ENCODE measurements at places on chromosomes 3 and 15.
A peak's percentile ranks its signal among the peaks of the same experiment; 100 is the strongest.

GRCh38 chr3:12155828-12156227 lies 2.9 kb downstream of the TIMP4 start:
- H3K27me3 ChIP-seq: peaks cover 21% of the 10 kb centered on the region
- no peak overlapping the region for H3K4me3 ChIP-seq
- no peak for DNase-seq
- no peak overlapping the region for H3K27ac ChIP-seq
- no peaks in the 10 kb centered on the region for H3K4me1 ChIP-seq
- H3K36me3 ChIP-seq: no peaks in the 10 kb centered on the region

DNA sequence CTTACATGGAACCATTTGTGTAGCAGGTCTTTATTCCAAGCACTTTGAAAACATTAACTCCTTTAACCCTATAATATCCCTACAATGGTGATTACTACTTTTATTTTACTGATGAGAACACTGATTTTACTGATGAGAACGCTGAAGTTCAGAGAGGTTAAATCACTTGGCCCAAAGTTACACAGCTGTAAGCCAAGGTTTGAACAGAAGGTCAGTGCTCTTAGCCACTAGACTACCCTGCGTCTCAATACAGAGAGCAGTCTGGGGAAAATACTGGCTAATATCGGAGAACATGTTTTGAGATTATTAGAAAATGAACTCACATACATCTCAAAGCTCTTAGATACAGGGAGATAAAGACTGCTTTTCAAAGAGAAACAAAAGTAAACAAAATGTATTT lies 827.2 kb downstream of the FHIT start:
- no peak overlapping the region for H3K27ac ChIP-seq
- H3K36me3 ChIP-seq: no peaks in the 10 kb centered on the region
- no peaks in the 10 kb centered on the region for H3K4me1 ChIP-seq
- no peak overlapping the region for H3K4me3 ChIP-seq
- no peaks in the 10 kb centered on the region for H3K27me3 ChIP-seq

DNA sequence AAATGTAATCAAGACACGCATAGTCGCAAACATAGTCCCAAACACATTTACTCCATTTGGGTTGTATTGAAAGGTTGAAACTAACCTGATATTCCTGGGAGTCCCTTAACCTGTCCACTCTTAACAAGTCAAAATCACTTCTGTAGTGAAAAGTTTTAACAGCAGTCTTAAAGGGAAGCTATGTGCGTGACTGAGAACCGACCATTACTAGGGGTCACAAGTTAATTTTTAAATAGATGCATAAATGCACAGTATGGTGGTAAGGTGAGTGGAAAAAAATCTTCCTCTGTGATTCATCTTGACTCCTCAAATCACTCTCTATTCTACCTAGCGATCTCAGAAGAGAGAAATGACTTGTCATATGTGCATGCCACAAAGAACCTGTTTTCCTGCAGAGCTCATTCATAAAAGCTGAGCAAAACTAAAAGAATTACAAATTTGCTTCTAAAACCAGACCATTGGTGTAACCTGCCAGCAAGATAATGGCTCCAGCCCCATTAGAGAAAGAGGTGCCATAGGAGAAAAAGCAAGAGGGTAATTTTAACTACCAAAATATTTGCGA lies 4.8 kb downstream of the GPR15 start:
- no peak for DNase-seq
- H3K4me3 ChIP-seq: peak overlapping the region; percentile 66
- H3K27me3 ChIP-seq: no peaks in the 10 kb centered on the region
- peaks cover 58% of the 10 kb centered on the region for H3K4me1 ChIP-seq
- H3K27ac ChIP-seq: peak overlapping the region; percentile 87
- peaks cover 45% of the 10 kb centered on the region for H3K36me3 ChIP-seq

DNA sequence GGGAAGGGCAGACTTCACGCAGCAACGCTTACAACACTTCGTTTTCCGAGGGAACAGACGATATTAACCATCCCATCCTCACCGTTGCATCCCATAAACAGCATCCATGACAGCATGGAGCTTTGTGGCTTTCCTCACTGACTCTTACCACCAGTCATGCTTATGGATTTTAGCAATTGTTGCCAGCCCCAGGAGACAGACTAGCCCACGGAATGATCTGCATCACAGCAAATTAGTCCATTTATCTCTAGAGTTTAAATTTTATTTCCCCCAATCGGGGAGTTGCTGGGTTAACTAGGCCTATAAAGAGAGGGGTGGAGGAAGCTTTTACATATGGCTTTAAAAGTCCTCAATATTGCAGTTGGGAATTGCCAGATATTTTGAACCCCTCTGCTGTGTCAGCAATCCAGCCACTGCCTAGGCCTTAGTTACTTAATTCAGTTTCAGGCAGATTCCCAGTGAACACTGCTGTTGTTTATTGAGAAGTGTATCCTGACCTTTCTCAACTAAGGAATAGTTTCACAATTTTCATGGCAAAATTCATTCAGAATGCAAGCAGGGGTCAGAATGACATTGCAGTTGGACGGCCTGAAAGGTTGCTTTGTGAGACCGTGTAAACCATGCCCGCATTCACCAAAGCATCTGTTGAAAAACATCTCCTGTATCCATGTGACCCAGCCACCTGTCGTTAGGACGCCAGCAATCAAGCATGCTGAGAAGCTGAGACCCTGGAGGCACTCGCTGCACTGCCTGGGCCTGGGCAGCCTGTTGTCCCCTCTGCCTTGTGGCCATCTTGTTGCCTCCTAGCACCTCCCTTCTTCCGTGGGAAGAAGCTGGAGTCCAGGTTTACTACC lies 397.4 kb upstream of the TPM1 start:
- no peak overlapping the region for H3K4me3 ChIP-seq
- no peak overlapping the region for H3K27ac ChIP-seq
- DNase-seq: no peak
- peaks cover 16% of the 10 kb centered on the region for H3K4me1 ChIP-seq
- peaks cover 3% of the 10 kb centered on the region for H3K27me3 ChIP-seq

- no peaks in the 10 kb centered on the region for H3K4me1 ChIP-seq
- DNase-seq: no peak
- H3K36me3 ChIP-seq: no peaks in the 10 kb centered on the region
- H3K27me3 ChIP-seq: no peaks in the 10 kb centered on the region
These were observed 60.4 kb upstream of the SLITRK3 start for GRCh38 chr3:165256554-165257065.

DNA sequence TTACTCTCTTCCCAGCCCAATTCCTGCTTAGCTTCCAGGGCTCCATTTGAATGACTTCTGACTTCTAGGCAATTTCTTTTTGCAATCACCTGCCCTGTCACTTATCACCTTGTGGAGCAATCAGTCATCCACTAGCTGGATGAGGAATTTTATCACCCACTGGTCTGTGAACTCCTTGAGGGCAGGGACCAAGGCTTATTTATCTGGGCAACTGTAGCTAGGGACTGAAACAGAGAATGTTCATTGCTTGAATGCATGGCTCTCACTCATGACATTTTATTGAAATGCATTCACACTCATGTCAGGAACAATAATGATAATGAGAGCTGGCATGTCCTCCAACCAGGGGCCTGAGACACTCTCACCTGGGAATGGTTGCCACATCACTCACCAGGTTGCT lies 15.5 kb downstream of the TNFAIP8L3 start:
- H3K4me1 ChIP-seq: peaks cover 27% of the 10 kb centered on the region
- no peak overlapping the region for H3K27ac ChIP-seq
- H3K4me3 ChIP-seq: no peak overlapping the region
- no peak for DNase-seq

GRCh38 chr15:89971592-89971997 lies 29.5 kb upstream of the ZNF710 start:
- H3K4me1 ChIP-seq: no peaks in the 10 kb centered on the region
- no peak overlapping the region for H3K27ac ChIP-seq
- DNase-seq: peak; percentile 61
- no peaks in the 10 kb centered on the region for H3K36me3 ChIP-seq
- H3K4me3 ChIP-seq: no peak overlapping the region

DNA sequence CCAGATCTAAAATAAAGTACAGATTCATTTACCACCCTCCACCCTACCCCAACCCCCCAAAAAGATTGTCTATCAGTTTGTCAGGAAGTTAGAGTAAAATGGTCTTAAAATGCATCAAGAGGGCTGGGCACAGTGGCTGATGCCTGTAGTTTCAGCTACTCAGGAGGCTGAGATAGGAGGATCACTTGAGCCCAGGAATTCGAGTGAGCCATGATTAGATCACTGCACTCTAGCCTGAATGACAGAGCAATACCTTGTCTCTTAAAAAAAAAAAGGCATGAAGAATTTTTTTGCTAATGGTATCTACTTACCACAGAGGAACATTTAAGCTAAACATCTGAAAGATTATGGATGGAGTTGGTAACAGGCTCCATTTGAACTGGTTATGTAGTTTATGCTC lies 71.0 kb downstream of the RBM6 start:
- no peak overlapping the region for H3K4me3 ChIP-seq
- peaks cover 1% of the 10 kb centered on the region for H3K4me1 ChIP-seq
- peaks cover 23% of the 10 kb centered on the region for H3K36me3 ChIP-seq
- H3K27me3 ChIP-seq: no peaks in the 10 kb centered on the region
- no peak overlapping the region for H3K27ac ChIP-seq
- no peak for DNase-seq

GRCh38 chr3:33915796-33916546 lies 117.5 kb downstream of the PDCD6IP start:
- DNase-seq: no peak
- no peaks in the 10 kb centered on the region for H3K36me3 ChIP-seq
- H3K27ac ChIP-seq: no peak overlapping the region
- no peak overlapping the region for H3K4me3 ChIP-seq

GRCh38 chr15:83653639-83654378 lies at the start of gene ADAMTSL3:
Gene ADAMTSL3, plus strand, starts transcription at chr15:83654123. Its CDS starts 1,639 bp downstream, at chr15:83655762.
- H3K27ac ChIP-seq: no peak within 1 kb of the TSS
- no peak within 1 kb of the TSS for H3K4me3 ChIP-seq
- no peak for DNase-seq
- no peaks in the 10 kb centered on the region for H3K4me1 ChIP-seq
- H3K27me3 ChIP-seq: peaks cover 19% of the 10 kb centered on the region

DNA sequence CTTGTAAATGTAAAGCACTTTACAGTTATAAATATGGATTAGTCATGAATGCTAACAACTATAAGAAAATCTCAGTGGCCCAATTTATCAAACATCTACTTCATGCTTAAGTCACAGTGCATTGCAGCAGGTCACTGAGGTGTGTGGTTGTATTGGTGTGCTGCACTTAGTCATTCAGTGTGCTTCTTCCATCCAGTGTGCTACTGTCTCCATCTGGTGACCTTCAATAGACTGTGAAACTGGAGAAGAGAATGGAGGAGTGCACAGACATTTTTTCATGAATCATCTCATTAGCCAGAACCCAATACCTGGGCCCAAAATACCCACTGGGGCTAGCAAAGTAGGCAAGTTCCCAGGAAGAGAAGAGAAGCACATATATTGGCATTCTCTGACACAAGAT lies 199.6 kb downstream of the SHOX2 start:
- H3K36me3 ChIP-seq: no peaks in the 10 kb centered on the region
- H3K27me3 ChIP-seq: no peaks in the 10 kb centered on the region
- no peak overlapping the region for H3K4me3 ChIP-seq
- no peak overlapping the region for H3K27ac ChIP-seq
- no peaks in the 10 kb centered on the region for H3K4me1 ChIP-seq
- no peak for DNase-seq

DNA sequence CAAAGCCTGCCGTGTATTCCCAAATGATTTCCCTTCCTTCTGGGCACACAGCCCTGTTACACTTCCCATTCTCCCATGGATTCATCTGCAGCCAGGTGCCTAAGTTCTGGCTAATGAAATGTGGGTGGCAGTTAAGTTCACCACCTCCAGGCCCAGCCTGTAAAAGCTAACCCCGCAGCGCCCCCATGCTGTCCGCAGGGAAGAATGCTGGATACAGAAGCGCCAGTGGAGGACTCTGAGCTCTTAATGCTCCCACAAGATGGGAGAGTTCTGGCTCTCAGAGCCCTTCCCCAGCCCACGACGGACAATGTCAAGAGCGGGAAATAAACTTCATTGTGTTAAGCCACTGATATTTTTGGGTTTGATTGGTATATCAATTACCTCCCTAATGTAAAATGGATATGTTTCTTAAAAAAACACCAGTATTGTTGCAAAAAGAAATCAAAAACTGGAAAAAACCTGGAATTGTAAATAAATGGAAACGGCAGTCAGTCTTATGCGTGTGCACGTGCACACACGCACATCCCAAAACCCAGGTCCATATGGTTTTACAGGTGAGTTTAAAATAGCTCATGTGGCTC lies 37.7 kb upstream of the FGD5 start:
- H3K4me3 ChIP-seq: no peak overlapping the region
- H3K27ac ChIP-seq: no peak overlapping the region
- DNase-seq: peak; percentile 46
- H3K4me1 ChIP-seq: no peaks in the 10 kb centered on the region
- no peaks in the 10 kb centered on the region for H3K36me3 ChIP-seq
- H3K27me3 ChIP-seq: peaks cover 28% of the 10 kb centered on the region

- DNase-seq: no peak
- no peaks in the 10 kb centered on the region for H3K36me3 ChIP-seq
- no peaks in the 10 kb centered on the region for H3K4me1 ChIP-seq
- no peak overlapping the region for H3K27ac ChIP-seq
These were observed 84.1 kb downstream of the MEIS2 start for GRCh38 chr15:37016231-37016630.

GRCh38 chr15:42693942-42694341 lies 43.0 kb downstream of the CDAN1 start:
- H3K4me1 ChIP-seq: peaks cover 15% of the 10 kb centered on the region
- no peak overlapping the region for H3K27ac ChIP-seq
- no peaks in the 10 kb centered on the region for H3K27me3 ChIP-seq
- H3K4me3 ChIP-seq: no peak overlapping the region
- no peaks in the 10 kb centered on the region for H3K36me3 ChIP-seq

GRCh38 chr3:55567615-55568014 lies 80.5 kb upstream of the WNT5A start:
- no peak for DNase-seq
- H3K4me1 ChIP-seq: no peaks in the 10 kb centered on the region
- no peak overlapping the region for H3K4me3 ChIP-seq
- H3K27me3 ChIP-seq: no peaks in the 10 kb centered on the region

DNA sequence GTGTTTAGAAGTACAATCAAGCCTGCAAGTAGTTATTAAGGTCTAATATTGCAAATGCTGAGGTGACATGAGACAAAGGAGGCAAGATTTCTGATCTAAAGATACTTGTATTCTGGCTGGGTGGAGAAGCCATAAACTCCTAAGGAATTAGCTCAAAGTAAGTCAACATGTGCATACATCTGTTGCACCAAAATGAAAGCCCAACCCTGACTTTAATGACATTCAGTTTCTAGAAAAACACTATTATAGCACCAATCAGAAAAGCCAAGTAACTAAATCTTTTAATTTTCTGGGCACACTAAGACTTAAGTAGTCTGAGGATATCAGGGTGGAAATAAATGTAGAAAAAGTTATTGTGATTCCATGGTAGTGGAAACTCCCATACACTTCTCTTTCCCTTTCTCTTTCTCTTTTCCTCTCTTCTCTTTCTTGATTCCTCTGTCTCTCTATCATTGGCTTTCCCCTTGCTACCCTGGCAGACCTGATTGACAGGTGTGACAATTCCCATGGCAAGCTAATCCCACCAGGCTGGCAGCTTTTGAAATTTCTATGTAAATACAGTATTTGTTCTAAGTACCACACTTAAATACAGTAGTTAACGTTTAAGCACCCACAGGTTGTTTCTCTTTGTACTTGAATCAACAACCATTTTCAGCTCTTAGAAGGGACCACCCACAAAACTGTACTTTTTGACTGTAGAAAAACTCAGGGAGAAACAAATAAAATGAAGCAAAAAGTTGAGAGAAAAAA lies 528.4 kb upstream of the SEMA6D start:
- no peaks in the 10 kb centered on the region for H3K36me3 ChIP-seq
- H3K4me3 ChIP-seq: no peak overlapping the region
- no peak overlapping the region for H3K27ac ChIP-seq
- DNase-seq: no peak
- H3K27me3 ChIP-seq: peaks cover 16% of the 10 kb centered on the region

GRCh38 chr15:42102646-42103235 lies 8.4 kb upstream of the PLA2G4D start:
- H3K4me1 ChIP-seq: peaks cover 6% of the 10 kb centered on the region
- no peaks in the 10 kb centered on the region for H3K36me3 ChIP-seq
- H3K27me3 ChIP-seq: peaks cover 3% of the 10 kb centered on the region
- no peak for DNase-seq

All from activated CD4-positive, alpha-beta memory T cell treated with anti-CD3 and anti-CD28 coated beads, Interleukin-2, amount 10 ng/mL, durations not matched to agents 7 days and 5 days (primary cell).